ENCODE measurements at places on chromosomes 2 and 18. TPM values are rescaled to one million over a fixed set of nuclear protein-coding genes. Genes with fewer than 3 reads are reported as not detected.

DNA sequence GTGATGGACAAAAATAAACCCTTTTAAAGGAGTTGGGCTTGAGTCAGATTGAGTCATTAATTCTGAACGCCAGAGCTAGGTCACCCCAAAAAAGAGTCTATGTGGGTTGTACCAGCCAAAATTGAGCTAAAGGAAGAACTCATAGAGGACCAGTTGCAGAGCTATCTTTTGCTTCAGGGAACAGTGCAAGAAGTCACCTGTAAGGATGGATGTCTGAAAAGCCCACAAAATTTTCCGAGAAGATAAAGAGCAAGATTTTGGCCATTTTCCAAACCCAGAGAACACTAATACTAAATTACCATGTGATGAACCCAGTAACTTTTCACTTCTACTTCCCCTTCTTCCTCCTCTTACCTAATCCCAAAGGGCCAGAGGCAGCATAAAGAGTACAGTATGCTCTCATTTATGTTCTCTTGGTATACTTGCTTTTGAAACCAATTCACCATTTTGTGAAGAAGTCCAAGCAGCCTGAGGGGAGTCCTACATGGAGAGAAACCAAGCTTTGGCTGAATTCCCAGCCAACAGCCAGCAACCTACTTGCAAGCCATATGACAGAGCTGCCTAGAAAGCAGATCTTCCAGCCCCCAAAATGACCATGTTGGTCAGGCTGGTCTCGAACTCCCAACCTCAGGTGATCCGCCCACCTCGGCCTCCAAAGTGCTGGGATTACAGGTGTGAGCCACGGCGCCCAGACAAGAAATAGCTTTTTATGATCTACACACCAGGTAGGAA lies 551.7 kb downstream of the SATB2 start:
- no peaks in the 10 kb centered on the region for H3K4me1 ChIP-seq
- no peak overlapping the region for H3K4me3 ChIP-seq
- no peak for DNase-seq

GRCh38 chr18:59885579-59886163 lies 14.1 kb upstream of the PMAIP1 start:
- peak overlapping the region; percentile 23 for H3K4me3 ChIP-seq
- H3K27me3 ChIP-seq: peaks cover 2% of the 10 kb centered on the region
- peaks cover 35% of the 10 kb centered on the region for H3K4me1 ChIP-seq

GRCh38 chr2:112604952-112605351 lies 20.5 kb downstream of the CHCHD5 start:
- DNase-seq: peak; percentile 0
- peaks cover 7% of the 10 kb centered on the region for H3K4me1 ChIP-seq
- no peak overlapping the region for H3K4me3 ChIP-seq
- H3K27me3 ChIP-seq: peaks cover 4% of the 10 kb centered on the region
- H3K27ac ChIP-seq: no peak overlapping the region

DNA sequence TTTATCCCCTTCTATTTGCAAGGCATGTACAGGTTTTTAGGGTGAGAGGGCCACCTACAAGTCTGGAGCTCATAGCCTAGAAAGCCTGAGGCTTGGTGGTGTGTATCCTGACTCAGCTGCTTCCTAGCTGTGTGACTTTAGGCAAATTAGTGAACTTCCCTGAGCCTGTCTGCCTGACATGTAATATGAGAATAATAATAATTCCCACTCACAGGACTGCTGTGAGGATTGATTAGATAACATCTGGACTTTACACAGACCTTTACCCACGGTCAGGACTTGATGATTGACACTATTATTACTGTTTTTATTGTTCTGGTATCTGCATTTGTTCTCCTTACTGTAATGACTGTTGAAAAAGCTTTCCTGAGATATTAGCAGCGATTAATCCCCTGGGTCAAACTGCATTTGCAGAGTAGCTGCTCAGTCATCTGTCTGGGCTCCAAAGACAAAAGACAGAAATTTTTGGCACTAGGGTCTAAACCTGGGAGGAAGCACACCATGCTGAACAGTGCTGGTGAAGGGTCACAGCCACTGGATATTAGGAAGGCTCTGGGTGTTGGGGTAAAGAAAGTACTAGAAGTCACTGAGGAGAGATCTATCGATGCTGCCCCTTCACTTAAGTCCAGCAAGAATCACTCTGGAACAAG lies 276.5 kb upstream of the FN1 start:
- no peaks in the 10 kb centered on the region for H3K4me1 ChIP-seq
- H3K4me3 ChIP-seq: no peak overlapping the region
- DNase-seq: no peak
- peaks cover 7% of the 10 kb centered on the region for H3K27me3 ChIP-seq
- no peaks in the 10 kb centered on the region for H3K36me3 ChIP-seq

DNA sequence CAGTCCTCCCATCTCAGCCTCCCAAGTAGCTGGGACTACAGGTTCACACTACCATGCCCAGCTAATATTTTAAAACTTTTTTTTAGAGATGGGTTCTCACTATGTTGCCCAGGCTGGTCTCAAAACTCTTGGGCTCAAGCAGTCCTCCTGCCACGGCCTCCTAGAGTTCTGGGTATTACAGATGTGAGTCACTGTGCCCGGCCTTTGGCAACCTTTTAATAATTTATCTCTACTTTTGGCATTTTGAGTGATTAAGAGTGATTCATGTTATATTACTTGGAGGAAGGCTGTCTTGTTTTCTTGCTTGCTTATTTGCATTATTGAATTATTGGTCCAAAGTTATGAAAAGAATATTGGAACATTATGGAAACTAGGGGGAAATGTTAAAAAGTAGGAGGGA lies 24.3 kb downstream of the NCOA1 start:
- peaks cover 5% of the 10 kb centered on the region for H3K36me3 ChIP-seq
- H3K27ac ChIP-seq: no peak overlapping the region
- no peak overlapping the region for H3K4me3 ChIP-seq

DNA sequence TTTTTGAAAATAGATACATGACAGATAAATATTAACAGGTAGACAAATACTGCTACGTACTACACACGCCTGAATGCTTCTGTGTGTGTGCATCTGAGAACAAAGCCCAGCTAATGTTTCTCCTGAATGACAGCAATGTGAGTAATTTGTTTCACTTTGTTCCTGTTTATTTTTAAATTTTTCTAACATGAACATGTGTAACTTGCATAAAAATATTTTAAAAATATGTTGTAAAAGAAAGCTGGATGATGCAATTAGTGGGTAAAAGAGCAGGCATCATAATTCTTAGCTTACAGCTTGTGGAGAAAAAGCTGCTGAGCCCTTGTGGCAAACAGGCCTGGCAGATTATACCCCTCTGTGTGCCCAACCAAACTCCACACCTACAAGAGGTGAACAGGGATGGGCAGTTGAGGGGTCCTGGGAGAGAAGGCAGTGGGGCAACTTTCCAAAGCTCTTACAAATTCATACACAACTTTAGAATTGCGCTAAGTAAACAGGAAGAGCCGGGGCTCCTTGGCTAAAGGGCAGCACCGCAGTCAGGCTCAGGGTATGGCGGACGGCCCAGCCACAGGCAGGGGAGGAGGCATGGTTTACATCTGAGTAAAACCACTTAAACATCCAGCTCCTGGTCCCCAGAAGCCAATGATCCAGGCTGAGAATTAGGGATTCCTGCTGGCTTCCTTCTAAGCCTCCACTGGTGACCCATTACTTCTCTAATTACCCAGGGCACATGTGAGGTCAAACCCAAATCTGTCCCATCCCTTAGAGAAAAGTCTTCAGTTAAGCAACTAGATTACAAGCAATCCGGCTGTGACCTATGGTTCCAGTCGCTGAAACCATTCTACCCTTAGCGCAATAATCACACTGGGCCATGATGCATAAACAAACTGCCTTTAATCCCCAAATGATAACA lies 14.0 kb downstream of the PXDN start:
- peaks cover 3% of the 10 kb centered on the region for H3K27me3 ChIP-seq
- no peak overlapping the region for H3K4me3 ChIP-seq
- no peaks in the 10 kb centered on the region for H3K4me1 ChIP-seq
- H3K27ac ChIP-seq: no peak overlapping the region

DNA sequence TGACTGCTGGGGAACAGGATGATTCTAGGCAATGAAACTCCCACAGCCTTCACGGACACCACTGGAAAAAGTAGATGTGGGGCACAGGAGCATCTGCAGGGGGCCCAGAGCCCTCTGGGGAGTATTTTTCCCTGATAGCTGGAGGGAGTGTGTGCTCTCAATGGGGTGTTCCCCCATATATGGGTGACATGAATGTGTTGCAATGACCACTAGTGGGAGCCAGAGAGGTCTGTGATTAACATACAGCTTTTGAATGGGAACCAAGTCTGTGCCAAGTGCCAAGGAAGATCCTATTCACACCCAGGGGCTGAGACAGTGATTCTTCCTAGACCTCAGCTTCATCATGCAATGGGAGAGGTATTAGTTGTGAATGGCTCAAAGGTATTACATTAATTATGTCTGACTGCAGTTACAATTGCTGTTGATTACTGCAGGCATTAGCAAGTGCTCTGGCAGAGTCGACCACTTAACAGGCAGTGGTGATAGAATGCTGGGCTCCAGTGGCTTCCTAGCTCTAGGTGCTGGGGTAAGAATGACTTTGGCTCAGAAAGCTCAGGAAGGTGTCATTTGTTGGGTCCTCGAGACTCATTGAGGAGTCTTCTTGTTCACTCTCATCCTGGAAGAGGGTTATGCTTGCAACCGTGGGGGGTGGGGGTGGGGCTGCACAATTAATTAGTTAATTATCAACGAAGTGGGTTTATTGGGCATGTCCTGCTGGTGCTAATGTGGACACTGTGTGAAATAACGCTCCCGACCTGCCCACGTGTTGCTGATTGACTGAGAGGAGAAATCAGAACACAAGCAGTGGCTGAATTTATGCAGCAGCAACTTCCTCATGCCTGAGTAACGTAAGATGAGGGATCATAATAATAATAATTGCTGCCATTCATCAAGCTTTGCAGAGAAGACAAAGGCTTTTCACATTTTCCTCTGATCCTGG lies 194.1 kb downstream of the CLIP4 start:
- peaks cover 34% of the 10 kb centered on the region for H3K27me3 ChIP-seq
- no peak overlapping the region for H3K4me3 ChIP-seq
- no peaks in the 10 kb centered on the region for H3K36me3 ChIP-seq
- H3K4me1 ChIP-seq: peaks cover 4% of the 10 kb centered on the region
- H3K27ac ChIP-seq: no peak overlapping the region

DNA sequence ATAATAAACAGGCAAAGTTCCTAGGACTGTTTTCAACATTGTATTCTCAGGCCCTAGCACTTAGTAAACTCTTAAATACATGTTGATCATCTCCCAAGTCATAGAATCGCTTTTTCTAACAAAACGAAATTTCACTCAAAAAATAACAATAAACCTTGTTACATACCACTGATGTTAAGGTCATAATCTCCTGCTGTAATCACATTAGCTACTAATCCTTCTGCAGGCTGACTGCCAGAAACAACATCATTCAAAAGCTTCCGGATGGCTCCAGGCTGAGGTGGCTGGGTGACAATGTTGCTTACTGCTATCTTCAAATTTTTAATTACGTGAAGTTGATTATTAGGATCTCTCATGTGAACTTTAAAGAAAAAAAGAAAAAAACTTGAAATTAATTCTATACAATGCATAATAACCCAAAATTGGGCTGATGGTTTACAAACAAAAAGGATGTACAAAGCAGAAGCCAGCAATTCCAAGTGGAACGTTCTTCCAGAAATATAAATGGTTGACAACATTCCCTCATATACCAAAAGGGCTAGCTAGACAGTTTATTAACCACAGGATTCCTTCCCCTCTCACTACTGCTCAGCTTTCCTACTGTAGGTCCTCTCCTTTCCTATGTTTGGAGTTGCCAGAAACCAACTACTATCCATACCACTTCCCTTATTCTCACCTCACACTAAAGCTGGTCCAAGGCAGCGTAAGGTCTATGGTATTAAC lies 11.6 kb downstream of the TRAPPC8 start:
- no peak for DNase-seq
- no peaks in the 10 kb centered on the region for H3K27me3 ChIP-seq
- no peaks in the 10 kb centered on the region for H3K4me1 ChIP-seq
- H3K27ac ChIP-seq: no peak overlapping the region
- no peak overlapping the region for H3K4me3 ChIP-seq

DNA sequence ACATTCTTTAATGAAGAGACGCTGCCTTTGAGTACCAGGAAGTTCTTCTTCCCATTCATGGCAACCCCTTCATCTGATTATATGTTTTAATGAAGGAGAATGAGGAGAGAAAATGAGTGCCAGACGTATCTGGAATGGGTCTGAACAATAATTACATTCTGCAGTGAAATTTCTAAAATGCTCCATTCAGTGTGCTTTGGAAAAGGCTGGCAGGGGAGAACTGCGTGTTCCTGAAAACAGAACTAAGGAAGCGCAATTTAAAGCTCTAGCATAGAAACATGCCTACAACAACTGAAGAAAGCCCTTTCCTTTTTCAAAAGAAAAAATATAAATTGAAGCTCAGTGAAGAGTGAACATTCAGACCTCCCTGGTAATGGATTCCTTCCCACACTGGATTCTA lies 58.8 kb downstream of the BOD1L2 start:
- H3K4me3 ChIP-seq: no peak overlapping the region
- no peaks in the 10 kb centered on the region for H3K36me3 ChIP-seq
- H3K4me1 ChIP-seq: peaks cover 9% of the 10 kb centered on the region
- H3K27me3 ChIP-seq: peaks cover 16% of the 10 kb centered on the region

DNA sequence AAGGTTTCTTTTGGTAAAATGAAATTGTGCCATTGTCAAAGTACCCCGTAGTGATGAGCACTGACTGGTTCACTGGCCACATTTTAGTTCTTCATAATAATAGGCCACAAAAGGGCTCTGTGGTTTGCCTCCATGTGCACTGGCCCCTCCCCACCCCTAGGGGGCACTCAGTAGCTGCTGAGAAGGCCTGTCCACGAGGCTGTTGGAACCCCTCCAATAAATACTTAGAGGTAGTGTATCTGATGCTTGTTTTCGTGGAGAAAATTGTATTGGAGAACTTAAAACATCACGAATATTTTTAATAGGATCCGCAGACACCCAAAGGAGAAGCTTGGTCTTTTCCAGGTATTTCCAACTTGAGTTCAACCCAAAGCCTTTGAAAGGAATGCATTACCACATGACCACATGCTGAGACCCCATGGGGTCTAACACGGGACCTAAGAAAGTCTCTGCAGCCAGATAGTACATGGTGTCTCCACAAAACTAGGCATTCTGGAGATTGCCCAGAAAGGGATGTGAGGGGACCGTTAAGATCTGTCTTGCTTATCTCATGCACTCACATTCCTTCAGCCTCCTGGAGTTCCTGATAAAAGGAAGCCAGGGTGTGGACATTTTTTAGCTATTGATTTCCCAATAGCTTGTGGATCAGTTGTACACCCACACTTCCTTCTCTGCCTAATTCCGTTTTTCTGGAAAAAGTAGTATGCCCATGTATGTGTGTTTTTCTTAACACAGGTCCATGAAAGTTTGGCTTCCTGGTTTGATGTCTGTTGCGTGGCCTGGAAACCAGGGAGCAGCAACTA lies 28.5 kb upstream of the NOSTRIN start:
- H3K4me3 ChIP-seq: no peak overlapping the region
- no peaks in the 10 kb centered on the region for H3K4me1 ChIP-seq

- H3K4me1 ChIP-seq: no peaks in the 10 kb centered on the region
- DNase-seq: no peak
- H3K27me3 ChIP-seq: no peaks in the 10 kb centered on the region
- H3K4me3 ChIP-seq: no peak overlapping the region
- H3K36me3 ChIP-seq: no peaks in the 10 kb centered on the region
- H3K27ac ChIP-seq: no peak overlapping the region
Measured at GRCh38 chr2:142286618-142287017, 155.8 kb upstream of the LRP1B start.

- peaks cover 6% of the 10 kb centered on the region for H3K36me3 ChIP-seq
- DNase-seq: peak; percentile 71
- H3K27me3 ChIP-seq: no peaks in the 10 kb centered on the region
- peaks cover 42% of the 10 kb centered on the region for H3K4me1 ChIP-seq
Measured at GRCh38 chr18:46167971-46168370, 63.8 kb downstream of the HAUS1 start.

The FSHR gene
- not detected for total RNA-seq

The CPO gene
- total RNA-seq: not detected

The DSG4 gene
- not detected for total RNA-seq

The FMNL2 gene
- 0.42 TPM for total RNA-seq

The OR6B2 gene
- total RNA-seq: not detected

The RUFY4 gene
- 3.0 TPM for total RNA-seq

The ACOXL gene
- total RNA-seq: not detected

The PPM1G gene
- 91.3 TPM for total RNA-seq

The TRIB2 gene
- total RNA-seq: 54.0 TPM
